ENCODE measurements at places on chromosomes 1 and 21. TPM values are rescaled to one million over a fixed set of nuclear protein-coding genes. Genes with fewer than 3 reads are reported as not detected.
A peak's percentile ranks its signal among the peaks of the same experiment; 100 is the strongest.

DNA sequence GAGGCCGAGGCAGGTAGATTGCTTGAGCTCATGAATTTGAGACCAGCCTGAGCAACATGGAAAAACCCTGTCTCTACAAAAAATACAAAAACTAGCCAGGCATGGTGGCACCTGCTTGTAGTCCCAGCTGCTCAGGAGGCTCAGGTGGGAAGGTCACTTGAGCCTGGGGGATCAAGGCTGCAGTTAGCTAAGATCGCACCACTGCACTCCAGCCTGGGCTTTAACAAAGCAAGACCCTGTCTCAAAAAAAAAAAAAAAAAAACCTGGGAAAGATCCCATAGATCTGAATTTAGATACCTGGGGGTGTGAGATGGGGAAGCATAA lies 32.9 kb downstream of the NIBAN1 start:
- DNase-seq: no peak

GRCh38 chr1:151949371-151950193 lies 40.3 kb upstream of the THEM4 start:
- DNase-seq: no peak

DNA sequence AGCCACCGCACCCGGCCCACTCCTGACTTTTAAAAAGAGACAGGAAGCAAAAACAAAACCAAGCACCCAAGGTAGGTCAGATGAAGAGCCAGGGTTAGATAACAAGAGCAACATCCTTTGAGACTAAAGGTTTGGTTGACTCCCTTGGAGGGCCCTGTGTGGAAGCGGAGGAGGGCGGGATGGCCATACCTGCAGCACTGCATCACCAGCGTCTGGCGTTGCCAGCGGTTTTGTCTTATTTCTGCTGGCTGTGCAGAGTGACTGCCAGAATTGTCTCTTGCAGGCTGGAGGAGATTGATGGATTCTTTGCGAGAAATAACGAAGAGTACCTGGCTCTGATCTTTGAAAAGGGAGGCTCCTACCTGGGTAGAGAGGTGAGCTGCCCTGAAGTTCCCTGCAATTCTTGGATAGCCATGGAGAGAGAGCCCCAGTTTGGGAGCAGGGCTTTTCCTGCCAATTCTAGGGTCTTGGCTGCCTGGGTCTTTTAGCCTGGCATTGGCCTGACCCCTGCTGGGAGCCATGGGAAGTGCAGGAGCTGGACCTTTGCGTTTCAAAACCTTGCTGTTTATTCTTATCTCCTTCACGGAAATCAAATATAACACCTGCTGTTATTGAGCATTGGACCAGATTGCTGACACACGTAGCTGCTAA lies 24.0 kb downstream of the QSOX1 start:
- peak; percentile 63 for DNase-seq

GRCh38 chr1:228555074-228555994 lies 68.2 kb downstream of the RNF187 start:
- peak; percentile 11 for DNase-seq

DNA sequence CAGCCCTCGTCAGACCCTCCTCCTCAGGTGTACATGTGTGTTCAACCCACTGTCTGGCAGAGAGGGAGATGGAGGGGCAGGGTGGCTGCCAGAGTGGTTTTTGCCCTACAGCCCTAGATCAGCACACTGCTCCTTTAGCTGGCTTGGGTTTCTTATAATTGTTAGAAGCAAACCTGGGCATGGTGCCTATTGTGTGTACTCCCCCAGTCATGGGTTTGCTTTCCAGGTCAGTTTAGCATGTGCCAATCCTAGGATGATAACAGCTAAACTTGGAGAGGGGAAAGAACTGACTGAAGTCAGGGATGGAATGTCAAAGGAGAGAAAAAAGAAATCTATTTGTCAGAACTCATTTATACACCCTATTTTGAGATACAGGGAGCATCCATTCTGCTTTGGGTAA lies 63.3 kb downstream of the UCK2 start:
- no peak for DNase-seq

DNA sequence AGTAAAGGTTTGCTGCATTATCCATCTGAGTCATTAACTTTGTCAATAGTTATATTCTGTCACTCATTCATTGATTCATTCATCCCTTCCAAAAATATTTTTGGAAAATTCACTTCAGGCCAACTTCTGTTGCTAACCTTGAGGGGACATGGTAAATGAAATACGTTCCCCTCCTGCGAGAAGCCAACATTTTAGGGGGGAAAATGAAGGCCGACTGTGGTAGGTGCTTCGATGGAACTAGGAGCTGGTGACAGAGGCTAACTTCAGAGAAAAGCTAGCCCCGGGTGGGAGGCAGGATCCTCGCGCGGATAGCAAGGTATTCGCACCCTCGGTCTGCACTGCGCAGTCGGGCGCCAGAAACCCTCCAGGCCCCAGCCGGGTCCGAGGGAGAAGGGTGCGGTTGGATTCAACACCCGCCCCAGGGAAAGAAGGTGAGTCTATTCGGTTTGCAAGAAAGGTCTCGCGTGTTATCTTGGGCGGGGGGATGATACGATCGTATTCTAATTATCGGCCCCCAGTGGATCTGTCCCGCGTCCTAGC lies 646 bp upstream of the RRP15 start:
- no peak for DNase-seq

- DNase-seq: no peak
Observed at GRCh38 chr1:165793951-165794350, 25.3 kb upstream of the TMCO1 start.

- no peak for DNase-seq
Observed at GRCh38 chr1:29166291-29166878, 15.3 kb downstream of the SRSF4 start.

- DNase-seq: no peak
Observed at GRCh38 chr1:52659851-52660596, 27.1 kb downstream of the SHISAL2A start.

DNA sequence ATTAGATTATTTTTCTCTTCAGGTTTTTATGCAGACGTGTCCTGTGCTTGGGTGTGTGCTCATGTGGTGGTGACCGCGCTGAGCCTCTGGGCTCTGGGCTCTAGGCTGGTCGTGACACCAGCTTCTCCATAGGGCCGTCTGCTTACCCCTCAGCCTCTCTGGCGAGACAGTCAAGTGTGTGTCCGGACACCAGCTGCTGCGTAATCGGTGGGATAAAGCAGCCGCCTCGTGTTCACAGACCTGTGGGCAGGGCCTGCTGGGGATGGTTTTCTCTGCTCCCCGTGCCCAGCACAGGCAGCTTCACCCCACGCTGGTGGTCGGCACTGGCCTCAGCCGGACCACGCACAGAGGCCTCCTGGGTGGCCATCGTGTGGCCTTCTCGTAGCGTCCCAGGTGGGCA lies 33.6 kb upstream of the DIP2A start:
- peak; percentile 10 for DNase-seq

- DNase-seq: no peak
Observed at GRCh38 chr1:28070725-28071593, 17.5 kb downstream of the EYA3 start.

DNA sequence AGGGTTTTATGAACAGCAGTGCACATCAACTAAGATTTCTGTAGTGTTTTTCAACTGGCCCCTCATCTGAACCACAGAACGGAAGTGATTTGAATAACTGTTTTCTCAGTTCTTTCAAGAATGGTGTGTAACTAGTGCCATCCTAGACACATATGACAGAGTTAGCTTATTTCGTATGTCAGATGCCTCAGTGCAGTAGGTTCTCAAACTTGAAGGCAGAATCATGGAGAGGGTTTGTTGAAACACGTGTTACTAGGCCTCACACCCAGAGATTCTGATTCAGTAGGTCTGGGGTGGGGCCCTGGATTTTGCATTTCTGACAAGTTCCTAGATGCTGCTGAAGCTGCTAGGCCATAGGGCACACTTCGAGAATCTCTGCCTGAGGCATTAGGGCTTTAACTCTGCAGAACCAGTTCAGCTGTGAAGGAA lies 49.0 kb downstream of the SCCPDH start:
- no peak for DNase-seq

- no peak for DNase-seq
Observed at GRCh38 chr1:151501474-151501873, 9.7 kb upstream of the CGN start.

GRCh38 chr1:168065506-168065905 lies 71.2 kb downstream of the GPR161 start:
- DNase-seq: no peak

- DNase-seq: no peak
Observed at GRCh38 chr1:168991667-168992475, 114.6 kb upstream of the ATP1B1 start.

DNA sequence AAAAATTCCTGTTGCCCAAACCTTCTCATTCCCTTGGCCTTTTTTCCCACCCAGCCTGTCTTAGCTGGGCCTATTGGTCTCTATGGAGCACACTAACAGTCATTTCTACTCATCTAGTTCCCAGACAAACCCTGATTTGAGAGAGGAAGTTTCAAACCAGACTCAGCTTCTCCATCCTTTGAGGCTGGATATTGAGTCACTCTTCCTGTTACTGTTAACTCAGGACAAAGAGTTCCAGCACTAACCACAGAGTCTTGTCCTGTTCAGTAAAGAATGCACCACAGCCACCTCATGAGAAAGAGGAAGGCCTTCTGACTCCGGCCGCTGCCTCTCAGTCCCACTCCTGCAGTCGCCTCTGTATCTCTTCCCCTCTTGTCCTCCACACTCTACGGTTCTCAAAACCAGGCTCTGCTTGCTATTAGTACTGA lies 137.8 kb downstream of the PTPRC start:
- DNase-seq: no peak

DNA sequence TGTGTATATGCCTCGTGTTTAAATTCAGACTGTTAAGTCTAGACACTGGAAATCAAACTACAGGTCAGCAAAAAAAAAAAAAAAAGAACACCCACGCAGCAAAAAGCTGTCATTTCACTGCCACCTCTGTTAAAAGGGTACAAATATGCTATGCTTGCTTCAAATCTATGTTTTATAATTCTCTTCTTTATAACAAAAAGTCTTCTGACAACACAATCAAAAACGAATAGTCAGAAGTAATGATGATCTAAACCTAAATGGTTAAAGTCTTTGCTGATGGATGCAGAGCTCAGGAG lies 438.9 kb downstream of the SMYD3 start:
- DNase-seq: no peak

DNA sequence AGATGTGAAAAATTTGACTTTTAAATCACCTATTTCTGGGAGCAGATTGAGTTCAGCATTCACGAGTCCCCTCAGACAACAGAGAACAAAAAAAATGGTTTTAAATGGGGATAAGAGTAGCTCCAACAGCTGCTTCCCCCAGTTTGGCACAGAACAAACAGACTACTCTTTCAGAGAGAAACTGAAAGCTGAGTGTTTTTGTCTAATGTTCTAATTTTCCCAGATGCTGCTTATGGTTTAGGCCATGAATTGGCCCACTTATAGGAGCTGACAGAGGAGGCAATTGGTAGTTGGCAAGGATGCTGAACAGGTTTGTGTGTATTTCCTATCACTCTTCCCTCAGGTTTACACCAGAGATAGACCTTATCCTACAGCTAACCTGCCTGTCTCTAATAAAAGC lies 1637.4 kb upstream of the PRMT6 start:
- no peak for DNase-seq

DNA sequence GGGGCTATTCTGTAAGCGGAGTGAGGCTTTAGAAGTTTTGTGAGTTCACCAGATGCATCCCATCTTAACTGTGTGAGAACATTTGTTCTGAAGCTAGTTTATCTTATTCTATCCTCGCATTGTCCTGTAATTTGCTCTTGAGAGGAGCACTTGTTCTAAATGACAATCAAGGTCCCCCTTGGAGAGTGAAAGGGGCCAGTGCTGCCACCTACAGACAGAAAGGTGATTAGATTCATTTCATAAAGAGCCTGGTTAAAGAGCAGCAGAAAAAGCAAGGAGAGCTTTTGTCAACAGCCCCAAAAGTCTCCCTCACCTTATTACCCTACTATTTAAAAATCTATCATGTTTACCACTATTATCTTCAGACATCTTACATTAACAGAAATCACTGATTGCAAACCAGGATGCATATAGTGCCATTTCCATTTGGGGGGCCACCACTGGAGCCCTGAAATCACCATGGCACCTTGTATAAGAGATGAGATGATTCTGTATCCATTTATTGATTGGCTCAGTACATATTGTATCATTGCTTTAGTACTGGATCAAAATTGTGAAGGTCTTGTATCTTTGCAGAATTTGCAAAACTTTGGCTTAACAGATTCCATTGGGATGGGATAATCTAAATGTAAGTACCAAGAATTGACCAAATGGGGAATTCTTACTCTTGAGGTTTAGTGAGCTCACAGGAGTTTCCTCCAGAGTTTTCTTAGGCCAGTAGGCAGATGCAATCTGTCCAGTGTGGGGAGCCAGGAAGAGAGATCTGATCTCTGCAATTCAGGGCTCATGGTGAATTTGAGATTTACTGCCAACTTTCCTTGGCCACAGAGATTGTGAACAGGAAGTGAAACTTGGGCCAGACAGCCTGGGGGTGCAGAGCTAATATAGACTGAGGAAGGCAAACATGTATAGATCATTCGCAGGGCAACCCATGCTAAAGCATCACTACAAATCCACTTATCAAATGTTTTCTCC lies 64.3 kb upstream of the TRABD2B start:
- DNase-seq: no peak

DNA sequence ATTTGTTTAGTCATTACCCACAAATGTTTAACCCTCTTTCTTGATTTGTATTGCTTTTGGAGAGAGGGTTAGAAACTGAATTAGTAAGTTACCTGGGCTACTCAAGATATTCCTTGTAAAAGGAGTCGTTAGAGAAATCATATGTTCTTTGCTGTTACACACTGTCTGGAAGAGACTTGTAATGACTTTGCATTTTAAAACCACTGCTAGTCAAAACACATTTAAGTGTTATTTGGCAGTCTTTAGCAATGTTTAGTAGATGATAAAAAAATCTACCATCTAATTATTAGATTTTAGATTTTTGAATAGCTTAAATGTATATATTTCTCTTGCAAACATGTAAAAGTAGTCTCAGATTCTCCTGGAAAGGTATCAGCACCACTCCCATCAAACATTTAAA lies 6.6 kb downstream of the OSBPL9 start:
- no peak for DNase-seq

DNA sequence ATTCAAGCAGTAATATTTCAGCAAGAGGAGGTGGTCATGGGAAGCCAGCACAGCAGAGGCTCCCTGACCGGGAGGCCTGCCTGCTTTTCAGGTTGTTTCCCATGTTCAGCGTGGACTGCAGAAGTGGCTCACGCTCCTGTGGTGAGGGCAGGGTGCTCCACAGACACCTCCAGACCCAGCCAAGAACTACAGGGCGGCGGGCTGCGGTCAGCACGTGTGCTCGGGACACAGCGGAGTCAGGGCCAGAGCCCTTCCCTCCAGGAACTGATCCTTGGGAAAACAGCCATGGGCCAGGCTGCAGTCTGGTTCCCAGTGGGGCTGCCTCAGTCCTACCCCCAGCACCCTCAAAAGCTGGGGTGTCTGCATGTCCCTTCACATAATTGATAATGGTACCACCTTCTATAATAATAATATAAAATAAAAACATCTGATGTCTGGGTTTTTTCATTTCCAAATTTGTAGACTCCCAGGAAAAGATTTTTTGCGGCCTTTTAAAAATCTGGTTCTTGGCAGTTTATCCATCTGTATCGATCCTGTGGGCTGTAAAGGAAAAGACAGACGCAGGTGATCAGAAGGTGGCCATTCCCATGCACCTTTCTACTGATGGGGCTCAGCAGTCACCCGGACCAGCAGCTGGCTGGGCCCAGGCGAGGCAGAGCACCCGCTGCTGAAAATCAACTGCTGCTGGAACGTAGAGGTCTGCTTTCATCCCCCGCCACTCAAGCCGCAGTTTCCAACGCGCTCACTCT lies 10.7 kb downstream of the THAP3 start:
- no peak for DNase-seq

MYBPH gene
- total RNA-seq: not detected

PERM1 gene
- total RNA-seq: not detected

ERVH48-1 gene
- not detected for total RNA-seq

NBPF20 gene
- 5.3 TPM for total RNA-seq

NHLH1 gene
- 0.41 TPM for total RNA-seq

LRIF1 gene
- 28.2 TPM for total RNA-seq

SYCP1 gene
- not detected for total RNA-seq

PBX1 gene
- 0.70 TPM for total RNA-seq
